ENCODE measurements at places on chromosomes 12 and 14.

DNA sequence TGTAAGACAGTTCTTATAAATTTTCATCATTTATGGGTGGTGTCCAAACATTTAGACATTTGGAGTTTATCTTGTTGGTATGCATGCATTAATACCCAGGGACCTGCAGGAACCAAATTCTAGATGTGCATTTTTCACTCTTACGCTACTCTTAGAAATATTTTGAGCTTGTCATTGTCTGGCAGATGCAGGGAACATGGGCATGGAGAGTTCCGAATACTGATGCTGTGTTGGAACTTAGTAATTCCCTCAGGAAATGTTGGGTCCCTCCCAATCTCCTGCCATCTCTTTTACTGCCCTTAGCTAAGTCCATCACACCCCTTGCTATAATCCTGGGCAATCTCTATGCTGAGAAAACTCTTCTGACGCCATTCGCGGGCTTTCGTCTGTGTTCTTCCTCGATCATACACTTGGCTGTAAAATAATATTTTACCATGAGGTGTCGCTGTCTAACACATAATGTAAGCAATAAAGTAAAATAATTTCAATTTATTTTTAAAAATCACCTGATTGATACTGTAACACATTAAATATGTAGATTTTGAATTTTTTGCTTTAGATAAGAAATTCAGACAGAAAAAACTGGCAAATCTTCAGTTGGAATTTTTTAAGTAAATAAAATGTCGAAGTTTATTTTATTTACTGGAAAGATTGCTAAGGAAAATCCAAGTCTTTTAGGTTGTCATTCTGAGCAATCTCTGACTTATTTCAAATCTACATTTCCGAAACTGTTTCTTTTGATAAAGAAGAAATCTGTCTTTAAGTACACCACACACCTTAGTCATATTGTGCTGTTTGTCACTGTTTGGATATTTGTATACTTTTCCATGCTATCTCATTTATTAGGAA is 304.1 kb upstream of the SSTR1 start:
- peak; percentile 1 for DNase-seq

DNA sequence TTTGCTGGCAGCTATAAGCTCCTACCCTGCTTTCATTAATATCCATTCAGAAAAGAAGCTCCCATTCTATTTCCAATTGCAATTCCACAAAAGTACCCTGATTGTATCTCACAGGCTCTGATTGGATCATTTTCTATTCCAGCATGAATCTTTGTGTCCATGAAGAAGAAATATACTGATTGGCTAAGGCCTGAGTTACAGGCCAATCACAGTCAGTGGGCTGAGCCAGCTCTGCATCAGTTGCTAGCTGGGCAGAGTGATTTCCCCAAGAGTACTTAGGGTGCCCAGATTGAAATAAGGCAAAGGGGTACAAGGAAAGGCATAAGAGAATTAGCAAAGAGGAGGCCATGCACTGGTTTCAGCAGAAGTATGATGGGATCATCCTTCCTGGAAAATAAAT is 14.4 kb downstream of the ART4 start:
- DNase-seq: no peak

- no peak for DNase-seq
These were observed 134.4 kb upstream of the FGD4 start for GRCh38 chr12:32264961-32265360.

GRCh38 chr14:76882651-76883050 is 56.4 kb downstream of the LRRC74A start:
- no peak for DNase-seq

GRCh38 chr12:50569321-50569720 is 64.5 kb downstream of the DIP2B start:
- no peak for DNase-seq

DNA sequence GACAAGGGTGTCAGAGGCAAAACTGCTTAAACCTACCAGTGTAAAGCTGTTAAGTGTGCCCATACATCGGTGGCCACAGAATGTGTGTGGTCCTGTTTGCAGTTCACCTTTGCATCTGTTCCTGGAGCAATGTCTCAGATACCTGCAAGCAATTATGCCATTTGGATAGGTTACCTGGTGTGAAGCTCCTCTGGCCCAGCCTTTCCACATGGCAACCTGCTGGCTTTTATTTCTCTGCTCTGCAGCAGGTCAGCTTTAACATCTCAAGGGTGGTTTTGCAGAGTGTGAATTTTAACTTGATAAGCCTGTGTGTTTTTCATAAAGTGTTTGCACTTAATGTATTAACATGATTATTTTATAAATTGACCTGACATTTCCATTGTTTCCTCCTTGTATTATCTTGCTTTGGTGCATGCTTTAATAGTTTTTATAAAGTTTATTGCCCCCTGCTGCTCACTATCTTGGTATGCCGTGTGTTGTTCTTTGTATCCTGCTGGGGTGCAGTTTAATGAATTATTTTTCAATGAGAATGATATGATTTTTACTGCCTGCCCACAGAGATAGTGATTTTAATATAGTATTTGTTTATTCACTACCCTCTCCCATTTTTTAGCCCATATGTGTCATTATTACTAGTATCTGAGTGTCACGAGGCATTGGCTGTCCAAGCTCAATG is 403.8 kb downstream of the NPAS3 start:
- no peak for DNase-seq

DNA sequence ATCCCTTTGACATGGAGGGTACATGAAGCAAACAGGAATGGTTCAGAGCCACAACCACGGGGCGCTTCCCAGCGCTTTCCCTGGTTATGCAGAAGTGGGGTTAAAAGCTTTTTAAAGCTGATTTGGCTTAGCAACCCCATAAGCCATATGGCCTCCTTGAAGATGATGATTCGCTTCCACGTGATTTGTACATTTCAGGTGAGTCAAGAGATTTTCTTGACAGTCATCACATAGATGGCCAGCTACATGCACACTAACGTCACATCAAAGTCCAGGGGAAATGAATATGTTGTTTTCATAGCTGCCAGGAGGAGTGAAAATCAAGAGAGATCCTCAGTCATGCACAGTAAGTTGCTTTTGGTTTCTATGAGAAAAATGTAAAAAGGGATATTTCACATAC is 309.7 kb downstream of the TMEM132D start:
- DNase-seq: no peak
